ENCODE measurements at places on chromosomes 5 and 9.

DNA sequence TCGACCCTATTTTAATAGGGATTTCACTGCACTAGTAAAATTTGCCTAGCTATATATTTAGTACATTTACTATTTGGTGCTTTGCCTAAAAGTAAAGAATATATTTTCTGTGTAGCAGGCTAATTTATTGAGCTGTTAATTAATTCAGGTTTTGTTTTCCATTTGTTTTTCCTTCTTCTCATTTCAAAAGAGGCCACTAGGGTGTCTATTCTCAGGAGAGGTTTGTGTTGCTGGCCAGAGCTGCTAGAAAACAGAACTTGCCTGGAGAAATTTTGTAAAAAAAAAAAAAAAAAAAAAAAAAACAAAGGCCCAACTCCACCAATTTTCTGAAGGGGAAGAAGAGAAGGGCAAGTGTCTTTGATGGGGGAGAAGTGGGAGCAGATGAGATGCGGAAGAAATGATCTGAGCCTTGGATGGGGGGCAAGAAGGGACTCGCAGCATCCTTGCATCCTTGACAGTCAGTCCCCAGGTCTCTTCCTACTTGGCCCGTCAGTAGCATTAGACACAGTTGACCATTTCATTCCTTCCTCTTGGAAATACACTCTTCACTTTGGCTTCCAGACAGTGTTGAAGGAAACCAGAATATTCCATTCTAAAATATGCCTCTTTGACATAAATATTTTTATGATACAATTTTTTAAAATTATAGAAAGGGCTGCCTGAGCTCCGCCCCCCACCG lies 318.5 kb downstream of the TRPM3 start:
- no peak for DNase-seq

DNA sequence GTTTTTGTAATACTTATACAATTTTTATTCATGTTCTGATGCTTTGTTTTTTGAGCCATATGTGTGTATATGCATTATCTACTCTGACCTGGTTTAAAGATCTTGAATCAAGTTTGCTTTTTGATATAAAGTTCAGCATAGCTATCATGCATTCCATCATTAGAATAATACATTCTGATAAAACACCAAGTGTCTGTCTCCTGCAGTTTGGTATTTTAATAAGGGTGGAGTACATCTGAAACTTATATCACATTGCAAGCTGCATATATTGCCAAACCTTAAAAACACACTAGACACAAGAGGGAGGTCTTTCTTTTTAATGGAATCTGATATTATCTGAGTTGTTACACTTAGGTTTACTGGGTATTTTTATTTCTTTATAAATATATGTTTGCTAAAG lies 102.8 kb upstream of the ADAMTSL1 start:
- DNase-seq = no peak

- DNase-seq = no peak
Measured at GRCh38 chr9:9920425-9921060, 692.3 kb downstream of the PTPRD start.

DNA sequence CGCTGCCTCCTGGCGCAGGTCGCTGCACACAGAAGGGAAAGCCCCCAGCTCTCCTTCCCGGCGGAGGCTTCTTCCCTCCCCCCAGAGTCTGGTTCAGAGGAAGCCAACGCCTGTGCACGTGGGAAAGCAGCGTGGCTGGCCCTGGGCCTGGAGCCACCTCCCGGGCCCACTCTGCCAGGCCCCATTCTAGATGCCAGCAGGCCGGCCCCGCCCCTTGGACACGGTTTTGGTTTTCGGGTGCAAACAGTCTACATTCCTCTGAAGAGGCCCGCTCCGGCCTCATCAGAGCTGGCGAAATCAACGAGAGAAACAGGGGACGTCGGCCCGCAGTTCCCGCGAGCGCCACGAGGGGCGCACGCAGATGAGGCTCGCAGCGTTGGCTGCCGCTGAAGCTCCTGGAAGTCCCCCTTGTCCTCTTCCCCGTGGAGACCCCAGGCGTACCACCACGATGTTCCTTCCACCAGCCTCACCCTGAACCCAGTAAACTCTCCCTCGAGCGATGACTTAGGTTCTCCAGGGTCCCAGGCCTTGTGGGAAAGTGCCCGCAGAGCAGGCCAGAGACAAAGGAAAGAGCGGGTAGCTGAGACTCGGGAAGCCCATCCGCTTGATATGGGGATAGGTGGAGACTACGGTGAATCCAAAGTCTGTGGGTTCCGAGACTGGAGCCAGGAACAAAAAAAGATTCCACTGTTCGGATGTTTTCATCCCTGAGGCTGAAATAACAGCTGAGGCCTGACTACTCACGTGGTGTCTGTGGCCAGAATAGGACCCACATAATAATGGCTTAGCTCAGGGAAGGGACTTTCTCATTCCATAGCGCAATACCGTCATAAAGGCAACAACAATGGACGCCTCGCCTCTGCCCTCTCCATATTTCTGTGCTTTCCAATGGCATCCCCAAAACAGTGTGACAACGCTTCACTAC lies 64.2 kb downstream of the KLF4 start:
- peak; percentile 88 for DNase-seq

DNA sequence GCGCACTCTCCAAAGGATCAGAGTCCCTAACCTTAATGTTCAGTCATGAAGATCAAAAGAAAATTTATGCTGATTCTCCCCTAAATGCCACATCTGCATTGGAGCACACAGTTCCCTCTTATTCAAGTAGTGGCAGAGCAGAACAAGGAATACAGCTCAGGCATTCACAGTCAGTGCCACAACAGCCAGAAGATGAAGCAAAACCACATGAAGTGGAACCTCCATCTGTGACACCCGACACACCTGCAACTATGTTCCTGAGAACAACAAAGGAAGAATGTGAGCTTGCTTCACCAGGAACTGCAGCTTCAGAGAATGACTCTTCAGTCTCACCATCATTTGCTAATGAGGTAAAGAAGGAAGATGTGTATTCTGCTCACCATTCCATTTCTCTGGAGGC lies 40.0 kb downstream of the CMYA5 start:
- DNase-seq = no peak

- DNase-seq = no peak
Measured at GRCh38 chr9:130026583-130027340, 16.2 kb downstream of the FNBP1 start.

DNA sequence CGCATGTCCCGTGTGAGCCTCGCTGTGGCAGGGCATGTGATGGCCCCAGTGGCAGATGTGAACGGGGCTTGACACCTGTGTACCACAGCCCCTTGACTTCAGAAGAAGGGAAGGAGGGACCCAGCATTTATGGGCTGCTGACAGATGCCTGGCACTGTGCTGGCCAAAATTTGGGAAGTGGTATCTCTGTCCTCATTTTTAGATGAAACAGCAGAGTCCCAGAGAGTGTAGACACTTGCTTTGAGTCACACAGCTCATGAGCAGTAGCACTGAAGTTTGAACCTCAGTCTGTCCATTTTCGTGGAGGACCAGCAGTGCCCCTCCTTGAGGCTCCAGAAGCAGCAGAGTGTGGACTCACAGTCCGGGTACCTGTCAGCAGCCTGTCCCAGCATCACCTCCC lies 16.5 kb downstream of the NEK6 start:
- DNase-seq = no peak

DNA sequence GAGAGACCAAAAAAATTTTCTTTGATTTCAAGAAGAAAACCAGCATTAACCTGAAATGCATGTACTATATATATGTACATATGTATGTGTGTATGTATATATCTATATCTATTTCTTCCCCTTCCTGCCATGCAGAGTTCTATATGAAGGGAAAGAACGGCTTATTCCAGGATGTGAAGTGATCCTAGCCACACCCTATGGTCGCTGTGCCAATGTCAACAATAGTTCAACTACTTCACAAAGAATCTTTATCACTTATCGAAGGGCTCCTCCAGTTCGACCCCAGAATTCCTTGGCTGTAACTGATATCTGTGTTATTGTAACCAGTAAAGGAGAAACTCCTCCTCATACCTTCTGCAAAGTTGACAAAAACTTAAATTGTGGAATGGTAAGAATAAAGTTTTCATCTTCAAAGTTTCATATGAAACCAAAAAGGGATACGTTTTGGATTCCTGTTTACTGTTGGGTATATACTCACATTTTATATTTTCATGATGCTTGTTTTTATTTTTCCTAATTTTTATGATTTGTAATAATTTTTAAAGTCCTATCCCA lies 56.2 kb downstream of the DENND4C start:
- DNase-seq = no peak

DNA sequence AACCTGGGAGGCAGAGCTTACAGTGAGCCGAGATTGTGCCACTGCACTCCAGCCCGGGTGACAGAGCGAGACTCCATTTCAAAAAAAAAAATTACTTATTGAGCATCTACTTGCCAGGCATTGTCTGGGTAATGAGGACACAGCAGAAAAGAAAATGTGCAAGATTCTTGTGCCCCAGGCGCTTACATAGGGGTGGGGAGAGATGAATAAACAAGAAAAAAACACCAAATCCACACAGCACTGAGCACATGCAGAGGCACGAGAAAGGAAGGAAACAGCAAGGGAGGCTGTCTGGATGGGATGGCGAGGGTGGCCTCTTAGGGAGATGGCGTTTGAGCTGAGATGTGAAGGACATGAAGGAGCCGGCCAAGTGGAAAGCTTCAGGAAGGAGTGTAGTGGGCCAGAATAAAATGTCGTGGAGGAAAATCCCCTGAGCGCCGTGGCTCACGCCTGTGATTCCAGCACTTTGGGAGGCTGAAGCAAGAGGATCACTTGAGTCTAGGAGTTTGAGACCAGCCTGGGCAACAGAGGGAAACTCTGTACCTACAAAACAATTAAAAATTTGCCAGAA lies 13.9 kb downstream of the DYNC2I2 start:
- DNase-seq = no peak

- no peak for DNase-seq
Measured at GRCh38 chr5:24642022-24642421, 2.8 kb downstream of the CDH10 start.

GRCh38 chr5:167992868-167993267 lies 298.6 kb upstream of the WWC1 start:
- DNase-seq = no peak

GRCh38 chr5:68086439-68086838 lies 129.1 kb upstream of the PIK3R1 start:
- no peak for DNase-seq

DNA sequence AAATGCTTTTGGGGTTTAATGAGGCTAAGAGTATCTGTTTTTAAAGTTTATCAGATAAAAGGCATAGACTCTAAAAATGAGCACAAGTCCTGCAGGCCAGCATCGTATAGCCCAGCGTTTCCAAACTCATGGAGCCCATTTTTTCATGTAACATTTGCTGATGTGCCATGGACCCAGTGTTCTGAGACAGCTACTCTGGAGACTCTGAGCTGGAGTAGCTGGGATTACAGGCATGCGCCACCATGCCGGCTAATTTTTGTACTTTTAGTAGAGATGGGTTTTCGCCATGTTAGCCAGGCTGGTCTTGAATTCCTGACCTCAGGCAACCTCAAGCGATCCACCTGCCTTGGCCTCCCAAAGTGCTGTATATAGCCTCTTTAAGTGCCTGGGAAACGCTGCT lies 15.8 kb downstream of the GLRX start:
- no peak for DNase-seq

DNA sequence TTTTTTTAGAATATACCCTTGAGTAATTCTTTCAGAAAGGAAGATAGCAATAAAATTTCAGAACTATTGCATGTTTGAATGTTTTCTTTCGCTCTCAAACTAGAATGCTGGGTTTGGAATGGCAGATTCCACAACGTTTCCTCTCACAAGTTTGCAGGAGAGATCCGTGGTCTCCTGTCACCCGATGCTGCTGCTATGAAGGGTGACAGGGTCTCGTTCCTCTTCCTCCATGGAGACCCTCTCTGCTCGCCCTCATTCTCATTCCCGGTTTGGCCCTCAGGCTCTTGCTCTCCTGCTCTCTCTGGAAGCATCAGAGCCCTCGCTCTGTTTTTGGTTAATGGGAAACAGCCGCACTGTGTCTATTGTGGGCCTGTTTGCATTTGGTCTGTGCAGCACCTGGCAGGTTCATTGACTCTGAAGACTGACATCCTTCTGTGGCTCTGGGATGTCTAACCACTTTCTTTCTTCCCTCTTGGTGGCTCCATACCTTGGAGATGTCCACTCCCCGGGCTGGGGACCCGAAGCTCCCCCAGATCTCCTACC lies 12.6 kb upstream of the FAM163B start:
- DNase-seq = no peak

DNA sequence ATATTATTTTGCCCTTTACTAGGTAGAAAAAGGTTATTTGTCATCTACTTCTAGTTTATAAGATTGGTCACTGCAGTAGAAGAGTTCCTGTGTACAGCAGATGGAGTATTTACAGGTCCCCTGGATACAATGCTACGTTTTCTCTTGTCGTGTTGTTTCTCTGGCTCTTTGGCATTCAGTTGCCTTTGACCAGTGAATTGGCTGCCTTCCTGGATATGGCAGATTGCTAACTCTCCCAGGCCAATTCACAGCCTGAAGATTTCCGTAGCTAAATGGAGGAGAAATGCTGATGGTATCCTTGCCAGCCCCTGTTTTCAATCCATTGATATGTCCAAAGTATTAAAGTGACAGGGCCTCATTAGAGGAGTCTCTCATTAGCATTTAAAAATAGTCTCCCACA lies 32.5 kb upstream of the GNAQ start:
- no peak for DNase-seq

GRCh38 chr9:134978272-134978671 lies 60.6 kb upstream of the FCN1 start:
- no peak for DNase-seq

GRCh38 chr9:16221822-16222547 lies 648.5 kb downstream of the BNC2 start:
- no peak for DNase-seq

- peak; percentile 89 for DNase-seq
Measured at GRCh38 chr5:67206929-67207328, 10.3 kb upstream of the CD180 start.

DNA sequence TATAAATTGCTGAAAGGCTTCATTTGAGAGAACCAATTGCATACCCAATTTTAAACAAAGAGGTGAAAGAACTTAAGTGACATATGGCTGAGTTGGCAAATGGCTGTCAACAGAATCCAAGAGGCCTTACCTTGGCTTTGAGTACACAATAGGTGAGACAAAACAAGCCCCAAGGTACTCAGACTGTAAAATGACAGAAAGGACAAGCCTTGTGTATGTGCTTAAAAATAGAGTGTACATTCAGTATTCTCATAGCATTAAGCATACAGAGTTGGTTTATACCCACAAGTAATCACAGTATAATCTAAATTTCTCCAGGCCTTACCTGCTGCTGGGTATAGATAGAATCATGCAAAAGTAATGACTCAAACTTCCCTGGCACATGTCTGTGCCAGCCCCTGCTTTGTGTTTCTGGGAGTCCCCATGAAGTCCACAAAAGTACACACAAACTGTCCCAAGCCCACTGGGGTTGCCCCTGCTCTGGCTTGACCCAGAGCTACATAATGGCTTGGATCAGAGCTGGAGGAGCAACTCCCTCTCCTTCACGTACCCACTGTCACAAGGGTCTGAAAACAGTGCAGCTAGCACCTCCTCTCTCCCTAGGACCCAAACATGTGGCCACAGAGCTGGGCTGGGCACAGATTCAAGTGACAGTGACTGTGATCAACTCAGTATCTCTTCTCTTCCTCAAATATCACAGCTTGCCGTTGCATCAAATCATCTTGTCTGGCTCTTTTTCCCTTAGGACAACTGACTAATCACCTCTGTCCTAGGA lies 250.8 kb downstream of the ENC1 start:
- no peak for DNase-seq
